Prostate gland (tissue), 2 donors: ENCODE measurements at places on chromosomes 13 and 19.
A peak's percentile ranks its signal among the peaks of the same experiment; 100 is the strongest.

- no peaks in the 10 kb centered on the region for H3K4me1 ChIP-seq
- no peak overlapping the region for H3K27ac ChIP-seq
- H3K36me3 ChIP-seq = no peaks in the 10 kb centered on the region
- no peak overlapping the region for H3K4me3 ChIP-seq
- H3K27me3 ChIP-seq = no peaks in the 10 kb centered on the region
Measured at GRCh38 chr13:41995946-41996345, 35.0 kb upstream of the VWA8 start.

- no peak overlapping the region for H3K4me3 ChIP-seq
- H3K4me1 ChIP-seq = no peaks in the 10 kb centered on the region
- H3K36me3 ChIP-seq = no peaks in the 10 kb centered on the region
- no peaks in the 10 kb centered on the region for H3K27me3 ChIP-seq
- H3K27ac ChIP-seq = no peak overlapping the region
Measured at GRCh38 chr13:34156841-34157365, 339.0 kb downstream of the RFC3 start.

GRCh38 chr19:49555600-49556411, 24.6 kb downstream of the NOSIP start:
- no peaks in the 10 kb centered on the region for H3K27me3 ChIP-seq
- no peak for DNase-seq
- H3K4me1 ChIP-seq = no peaks in the 10 kb centered on the region
- peaks cover 8% of the 10 kb centered on the region for H3K36me3 ChIP-seq
- H3K27ac ChIP-seq = no peak overlapping the region
- H3K4me3 ChIP-seq = no peak overlapping the region

DNA sequence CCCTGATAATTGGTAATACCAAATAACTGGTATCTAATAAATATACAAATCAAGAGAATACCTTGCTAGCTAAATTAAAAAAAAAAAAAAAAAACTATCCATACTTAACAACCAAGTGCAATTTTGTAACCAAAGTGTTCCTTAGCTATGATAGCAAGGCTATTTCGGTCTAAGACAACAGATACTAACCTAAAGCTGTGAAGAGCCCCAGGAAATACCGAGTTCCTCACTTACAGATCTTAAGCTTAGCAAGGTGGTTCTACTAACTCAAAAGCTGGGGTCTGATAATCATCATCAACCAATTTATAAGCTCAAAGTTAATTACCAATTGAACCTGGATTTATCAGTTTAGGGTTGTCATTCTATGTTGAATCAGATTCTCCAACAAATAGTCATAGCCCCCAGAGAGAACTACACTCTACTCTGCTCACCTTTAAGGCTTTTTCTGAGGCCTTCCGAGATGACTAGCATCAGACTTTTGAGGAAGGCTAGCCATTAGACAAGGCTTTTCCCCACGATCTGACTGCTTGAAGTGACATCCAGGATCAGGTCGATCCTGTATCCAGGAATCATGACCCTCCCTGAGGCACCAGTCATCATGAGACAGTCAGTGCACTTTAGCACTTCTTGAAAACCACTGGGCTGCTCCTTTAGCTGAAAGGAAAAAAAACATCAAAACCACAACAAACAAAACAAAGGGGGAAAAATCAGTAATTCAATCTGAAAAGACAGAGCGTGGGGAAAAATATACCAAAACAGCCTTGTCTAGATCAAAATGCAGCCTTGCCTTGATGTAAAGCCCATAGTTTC, 31.9 kb downstream of the INTS6 start:
- H3K4me1 ChIP-seq = no peaks in the 10 kb centered on the region
- H3K27ac ChIP-seq = no peak overlapping the region
- H3K4me3 ChIP-seq = no peak overlapping the region

- no peaks in the 10 kb centered on the region for H3K27me3 ChIP-seq
- H3K4me3 ChIP-seq = no peak overlapping the region
- no peak for DNase-seq
- no peaks in the 10 kb centered on the region for H3K4me1 ChIP-seq
- H3K36me3 ChIP-seq = no peaks in the 10 kb centered on the region
- H3K27ac ChIP-seq = no peak overlapping the region
Measured at GRCh38 chr13:38167164-38167822, 182.4 kb upstream of the UFM1 start.

DNA sequence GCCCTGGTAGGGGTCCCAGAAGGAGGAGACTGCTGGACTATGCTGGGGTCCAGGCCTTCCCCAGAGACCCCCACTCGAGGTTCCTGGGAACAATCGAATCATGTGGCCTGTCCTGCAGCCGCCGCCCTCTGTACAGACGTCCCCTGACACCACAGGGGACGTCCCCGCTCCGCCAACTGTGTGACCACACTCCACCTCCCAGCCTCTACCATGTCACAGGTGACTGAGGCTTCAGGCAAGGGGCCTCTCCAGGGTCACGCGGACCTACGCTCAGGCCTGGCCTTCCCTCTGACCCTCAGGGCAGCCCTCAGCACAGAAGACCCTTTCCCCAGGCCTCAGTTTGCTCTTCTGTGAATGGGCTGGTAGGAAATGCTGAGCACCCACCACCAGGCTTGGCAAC, 13.1 kb upstream of the TMEM161A start:
- no peak overlapping the region for H3K27ac ChIP-seq
- no peak overlapping the region for H3K4me3 ChIP-seq
- no peaks in the 10 kb centered on the region for H3K36me3 ChIP-seq
- no peak for DNase-seq

DNA sequence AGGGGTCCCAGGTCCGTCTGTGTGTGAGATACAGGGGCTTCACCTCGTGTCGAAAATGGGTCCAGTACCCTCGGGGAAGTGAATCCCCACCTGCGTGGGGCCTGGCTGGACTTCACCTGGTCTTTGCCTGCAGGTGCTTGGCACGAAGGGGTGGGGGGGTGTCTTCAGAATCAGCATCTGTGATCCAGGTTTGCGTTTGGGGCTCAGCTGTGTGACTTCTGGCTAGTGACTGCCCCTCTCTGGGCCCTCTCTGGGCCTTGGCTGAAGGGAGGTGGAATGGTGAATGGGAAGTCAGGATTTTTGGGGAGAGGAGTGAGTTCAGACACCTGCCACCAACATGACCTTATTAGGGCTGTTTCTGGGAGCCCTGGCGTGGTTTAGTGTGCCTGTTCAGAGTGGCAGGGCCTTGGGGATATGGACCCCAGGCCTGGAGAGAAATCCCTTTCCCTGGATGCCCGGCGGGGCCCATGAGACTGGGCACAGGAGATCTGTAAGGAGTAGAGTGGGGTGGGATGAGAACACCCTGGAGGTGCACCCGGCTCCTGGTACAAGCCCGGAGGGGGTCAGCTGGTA, 2.7 kb downstream of the CELF5 start:
- peaks cover 4% of the 10 kb centered on the region for H3K27me3 ChIP-seq
- H3K27ac ChIP-seq = no peak overlapping the region
- no peak for DNase-seq
- no peak overlapping the region for H3K4me3 ChIP-seq
- no peaks in the 10 kb centered on the region for H3K4me1 ChIP-seq
- H3K36me3 ChIP-seq = no peaks in the 10 kb centered on the region

DNA sequence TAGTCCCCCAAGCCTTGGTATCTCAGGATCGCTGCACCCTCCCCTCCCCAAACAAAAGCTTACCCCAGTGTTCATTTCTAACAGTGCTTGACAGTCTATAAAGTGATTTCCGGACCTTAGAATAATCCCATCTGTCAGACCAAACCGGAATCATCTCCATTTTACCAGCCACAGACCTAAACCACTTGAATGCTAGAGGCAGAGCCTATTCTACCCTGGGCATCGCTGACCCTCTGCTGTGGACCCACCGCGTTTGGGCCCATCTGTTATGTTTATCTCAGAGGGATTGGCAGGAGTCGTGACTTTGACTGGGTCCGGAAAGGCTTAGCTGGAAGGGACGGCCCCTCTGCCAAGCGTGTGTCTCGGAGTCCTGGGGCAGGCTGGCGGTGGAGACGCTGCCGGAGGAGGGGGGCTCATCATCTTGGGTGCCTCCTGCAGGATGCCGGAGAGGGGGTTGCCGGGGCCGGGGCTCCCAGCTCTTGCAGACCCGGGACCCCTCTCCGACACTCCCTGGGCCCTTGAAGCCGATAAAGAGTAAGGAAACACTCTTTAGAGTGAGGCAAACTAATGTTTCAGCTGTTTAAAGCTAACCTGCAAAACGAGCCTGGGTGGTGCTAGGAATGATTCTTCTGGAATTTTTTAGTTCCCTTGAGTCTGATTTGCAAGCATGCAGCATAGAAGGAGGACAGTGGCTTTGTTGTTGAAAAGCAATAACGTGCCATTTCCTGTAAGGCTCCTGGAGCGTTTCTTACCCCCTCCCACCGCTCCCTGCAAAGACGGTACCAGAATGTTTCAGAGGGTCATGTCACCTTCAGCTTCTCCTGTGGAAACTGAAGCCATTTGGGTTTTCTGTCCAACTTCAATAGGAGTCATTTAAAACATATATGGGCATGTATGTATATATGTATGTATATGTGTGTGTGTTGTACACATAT, 1.3 kb downstream of the SLC25A42 start:
- H3K27ac ChIP-seq = peak overlapping the region; percentile 68
- peak overlapping the region; percentile 76 for H3K4me3 ChIP-seq
- no peaks in the 10 kb centered on the region for H3K4me1 ChIP-seq
- no peaks in the 10 kb centered on the region for H3K36me3 ChIP-seq
- no peak for DNase-seq

GRCh38 chr13:21466527-21466926, 7.4 kb upstream of the ZDHHC20 start:
- no peaks in the 10 kb centered on the region for H3K36me3 ChIP-seq
- H3K27me3 ChIP-seq = no peaks in the 10 kb centered on the region
- no peak overlapping the region for H3K27ac ChIP-seq
- DNase-seq = no peak
- no peak overlapping the region for H3K4me3 ChIP-seq

DNA sequence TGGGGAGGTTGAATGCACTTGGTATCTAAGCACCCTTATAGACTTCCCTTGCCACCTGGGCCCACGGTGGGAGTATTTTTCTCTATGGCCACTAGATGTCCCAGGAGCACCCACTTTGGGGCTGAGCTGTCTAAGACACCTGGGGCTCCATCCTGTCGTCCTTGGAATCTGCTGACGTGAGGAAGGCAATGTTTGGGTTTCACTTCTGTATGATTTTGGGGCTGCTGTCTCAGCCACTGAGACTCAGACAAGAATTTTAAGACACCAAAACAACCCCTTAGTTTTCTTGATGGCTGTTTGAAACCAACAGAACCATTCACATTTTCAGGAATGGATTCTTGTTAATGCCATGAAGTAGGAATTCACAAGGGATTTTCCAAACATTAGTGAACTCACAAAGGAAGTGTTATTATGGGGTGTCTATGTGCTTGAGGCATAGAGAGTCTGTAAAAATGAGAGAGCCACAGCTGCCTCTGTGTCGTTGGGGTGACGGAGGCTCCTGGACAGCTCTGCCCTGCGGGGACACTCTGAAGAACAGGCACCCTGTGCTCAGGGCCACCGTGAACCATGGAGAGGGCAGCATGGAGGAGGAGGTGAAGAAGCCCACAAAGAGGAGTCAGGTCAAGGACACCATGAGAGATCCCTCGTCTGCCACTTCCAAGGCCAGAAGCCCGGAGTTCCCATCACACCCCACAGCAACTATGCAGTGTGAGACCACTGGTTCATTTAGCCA, 106.8 kb upstream of the SPATA13 start:
- H3K4me3 ChIP-seq = no peak overlapping the region
- no peaks in the 10 kb centered on the region for H3K27me3 ChIP-seq
- H3K36me3 ChIP-seq = no peaks in the 10 kb centered on the region

DNA sequence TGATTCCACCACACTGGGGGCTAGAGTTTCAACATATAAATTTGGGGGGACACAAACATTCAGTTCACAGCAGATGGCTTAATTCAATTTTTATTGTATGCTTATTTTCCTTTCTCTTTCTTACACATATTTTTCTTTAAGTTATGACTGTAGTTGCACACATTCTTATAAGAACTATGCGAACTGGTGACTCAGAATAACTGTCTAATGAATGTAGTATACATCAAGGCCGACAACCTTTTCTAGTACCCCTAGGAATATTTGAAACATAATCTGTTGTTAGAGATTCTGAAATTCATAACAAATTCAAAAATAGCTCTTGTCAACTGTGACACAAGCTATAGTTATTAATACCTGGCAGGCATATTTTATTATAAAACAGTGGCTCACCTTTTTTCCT, 695.6 kb downstream of the PCDH9 start:
- H3K4me3 ChIP-seq = no peak overlapping the region
- H3K27ac ChIP-seq = no peak overlapping the region
- H3K27me3 ChIP-seq = no peaks in the 10 kb centered on the region

DNA sequence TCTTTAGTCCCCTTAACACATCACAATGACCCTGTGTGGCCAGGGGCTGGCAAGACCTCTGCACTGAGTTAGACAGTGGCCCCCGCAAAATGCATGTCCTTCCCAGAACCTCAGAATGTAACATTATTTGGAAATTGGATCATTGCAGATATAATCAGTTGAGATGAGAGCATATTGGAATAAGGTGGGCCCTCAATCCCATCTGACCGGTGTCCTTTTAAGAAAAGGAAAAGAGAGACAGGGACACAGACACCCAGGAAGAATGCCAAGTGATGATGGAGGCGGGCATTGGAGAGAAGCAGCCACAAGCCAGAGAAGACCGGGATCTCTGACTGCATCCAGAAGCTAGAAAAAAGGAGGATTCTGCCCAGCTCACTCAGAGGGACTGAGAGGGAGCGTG, 1.8 kb downstream of the FAM187B start:
- no peaks in the 10 kb centered on the region for H3K4me1 ChIP-seq
- no peaks in the 10 kb centered on the region for H3K36me3 ChIP-seq
- no peak overlapping the region for H3K27ac ChIP-seq
- H3K27me3 ChIP-seq = no peaks in the 10 kb centered on the region

DNA sequence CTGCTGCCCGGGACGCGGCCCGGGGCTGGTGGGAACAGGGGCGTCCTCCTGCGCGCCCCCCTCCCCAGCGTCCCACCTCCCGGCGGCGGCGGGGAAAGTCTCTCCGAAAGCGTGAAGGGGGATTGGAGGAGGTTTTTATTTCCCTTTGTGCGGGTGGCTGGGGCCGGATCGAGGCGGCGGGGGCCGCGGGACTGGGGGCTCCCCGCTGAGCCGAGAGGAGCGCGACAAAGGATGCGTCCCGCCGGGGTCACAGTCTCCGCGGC, 132 bp downstream of the SHD start:
- peaks cover 14% of the 10 kb centered on the region for H3K27me3 ChIP-seq
- H3K36me3 ChIP-seq = no peaks in the 10 kb centered on the region
- H3K4me1 ChIP-seq = no peaks in the 10 kb centered on the region
- DNase-seq = no peak

GRCh38 chr13:40433001-40433400, 233.4 kb downstream of the FOXO1 start:
- no peaks in the 10 kb centered on the region for H3K4me1 ChIP-seq
- no peak overlapping the region for H3K4me3 ChIP-seq

DNA sequence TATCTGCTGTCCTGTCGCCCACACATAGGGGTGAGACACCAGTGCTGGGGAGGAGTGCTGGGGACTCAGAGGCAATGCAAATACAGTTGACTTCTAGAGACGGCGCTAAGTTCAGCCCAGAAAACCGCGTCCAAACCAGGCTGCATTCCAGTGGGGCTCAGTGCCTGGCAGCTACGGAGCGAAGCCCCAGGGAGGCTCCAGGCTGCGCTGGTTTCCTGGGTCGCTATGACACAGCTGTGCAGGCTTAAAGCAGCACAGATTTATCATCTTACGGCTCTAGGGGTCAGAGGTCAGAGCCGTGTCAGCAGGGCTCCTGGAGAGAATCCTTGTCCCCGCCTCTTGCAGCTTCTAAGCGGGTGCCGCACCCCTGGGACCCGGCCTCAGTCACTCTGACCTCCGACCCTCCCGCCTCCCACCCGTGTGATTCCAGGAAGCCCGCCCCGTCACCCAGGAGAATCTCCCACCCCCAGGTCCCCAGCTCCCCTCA, 61.6 kb downstream of the ANKRD10 start:
- no peaks in the 10 kb centered on the region for H3K36me3 ChIP-seq
- no peak for DNase-seq
- H3K4me1 ChIP-seq = no peaks in the 10 kb centered on the region
- H3K27ac ChIP-seq = no peak overlapping the region
- H3K4me3 ChIP-seq = no peak overlapping the region
- H3K27me3 ChIP-seq = no peaks in the 10 kb centered on the region
